ENCODE measurements at places on chromosomes 5 and 9. TPM values are rescaled to one million over a fixed set of nuclear protein-coding genes. Genes with fewer than 3 reads are reported as not detected.

PCDHGA3 gene
- total RNA-seq, result not detected

TMEM171 gene
- total RNA-seq, result not detected

ENTPD2 gene
- not detected for total RNA-seq

CCDC127 gene
- total RNA-seq, result 9.5 TPM

PRKACG gene
- total RNA-seq, result not detected

CMBL gene
- total RNA-seq, result 0.29 TPM

CCDC192 gene
- total RNA-seq, result not detected

PCDHGB1 gene
- 0.32 TPM for total RNA-seq

CHSY3 gene
- total RNA-seq, result not detected

CLPTM1L gene
- 132 TPM for total RNA-seq

SLC4A9 gene
- total RNA-seq, result not detected

ZNF658 gene
- total RNA-seq, result 1.9 TPM

CCDC180 gene
- total RNA-seq, result 0.83 TPM

PCSK5 gene
- total RNA-seq, result 3.7 TPM

PSAT1 gene
- 91.8 TPM for total RNA-seq

LCN2 gene
- not detected for total RNA-seq

CTXN3 gene
- not detected for total RNA-seq

ORM2 gene
- total RNA-seq, result not detected

PCDHB8 gene
- not detected for total RNA-seq

CMYA5 gene
- 0.15 TPM for total RNA-seq

GMCL2 gene
- total RNA-seq, result not detected

CD180 gene
- total RNA-seq, result 1.4 TPM

HAUS6 gene
- total RNA-seq, result 31.9 TPM

MAT2B gene
- total RNA-seq, result 116 TPM

CDX1 gene
- not detected for total RNA-seq

SLC22A4 gene
- 1.6 TPM for total RNA-seq

AHRR gene
- total RNA-seq, result 23.7 TPM

KIF20A gene
- total RNA-seq, result 18.8 TPM

AK6 gene
- total RNA-seq, result 59.0 TPM

MZB1 gene
- total RNA-seq, result 38.8 TPM

TRIM36 gene
- total RNA-seq, result not detected

NTMT1 gene
- total RNA-seq, result 67.1 TPM

NUDT12 gene
- total RNA-seq, result 1.0 TPM

CCL21 gene
- total RNA-seq, result not detected

EIF4E1B gene
- not detected for total RNA-seq

PCDHB5 gene
- total RNA-seq, result not detected

SURF2 gene
- 30.9 TPM for total RNA-seq
